ENCODE measurements at places on chromosomes 3 and 15.
A peak's percentile ranks its signal among the peaks of the same experiment; 100 is the strongest.

GRCh38 chr3:42031808-42032480, 59.2 kb upstream of the TRAK1 start:
- DNase-seq = no peak

DNA sequence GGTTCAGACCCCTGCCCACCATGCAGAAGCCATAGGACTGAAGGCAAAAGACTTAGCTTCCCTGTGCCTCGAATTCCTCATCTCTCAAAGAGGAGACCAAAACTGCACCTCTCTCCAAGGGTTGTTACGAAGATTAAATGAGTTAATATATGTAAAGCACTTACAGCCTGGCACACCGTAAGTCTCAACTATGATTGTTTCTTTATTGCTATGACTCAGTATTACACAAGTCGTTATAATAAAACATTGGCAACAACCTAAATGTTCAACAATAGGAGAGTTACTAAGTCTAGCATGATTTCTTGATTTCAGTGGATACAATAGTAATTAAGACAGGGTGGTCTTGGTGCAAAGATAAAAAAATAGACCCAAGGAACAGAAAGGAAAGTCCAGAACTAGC, 19.6 kb upstream of the FGD5 start:
- DNase-seq = no peak

- no peak for DNase-seq
Observed at GRCh38 chr3:41684797-41685735, 276.8 kb downstream of the ULK4 start.

GRCh38 chr15:70741107-70741531, 22.2 kb downstream of the UACA start:
- peak; percentile 85 for DNase-seq

GRCh38 chr3:15405448-15406050, 21.8 kb downstream of the METTL6 start:
- DNase-seq = peak; percentile 62
